ENCODE measurements at places on chromosomes 16 and 17. TPM values are rescaled to one million over a fixed set of nuclear protein-coding genes. Genes with fewer than 3 reads are reported as not detected.

MSI2 gene
- total RNA-seq = 21.3 TPM

ULK2 gene
- 14.7 TPM for total RNA-seq

GPRC5B gene
- under 0.01 TPM for total RNA-seq

TMC8 gene
- not detected for total RNA-seq

SLC2A4 gene
- under 0.01 TPM for total RNA-seq

DPEP3 gene
- not detected for total RNA-seq

ZNF75A gene
- total RNA-seq = 22.9 TPM

WDR59 gene
- total RNA-seq = 7.6 TPM

XAF1 gene
- total RNA-seq = under 0.01 TPM

CLEC16A gene
- total RNA-seq = 13.8 TPM

C16orf46 gene
- total RNA-seq = 0.26 TPM

LRRC37A gene
- total RNA-seq = 1.9 TPM

UBALD2 gene
- total RNA-seq = 3.4 TPM

DNA sequence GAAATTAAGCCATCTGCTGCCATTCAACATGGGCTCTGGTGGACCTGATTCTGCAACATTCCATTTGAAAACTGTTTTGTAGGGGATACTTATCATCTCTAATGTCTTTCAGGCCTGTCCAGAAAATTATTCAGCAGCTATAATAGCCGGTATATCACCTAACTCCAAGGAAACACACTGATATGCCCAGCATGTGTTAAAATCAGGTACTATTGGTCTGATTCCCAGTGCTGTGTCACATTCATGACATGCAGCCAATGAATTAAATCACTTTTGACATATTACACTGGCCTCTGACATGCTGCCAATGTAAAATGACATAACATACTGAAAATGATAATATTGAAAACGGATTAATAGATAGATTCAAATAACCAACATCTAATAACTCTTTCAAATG is 60.5 kb upstream of the IRX5 start:
- DNase-seq = no peak

GRCh38 chr16:66266436-66267291 is 99.8 kb upstream of the CDH5 start:
- no peak for DNase-seq

DNA sequence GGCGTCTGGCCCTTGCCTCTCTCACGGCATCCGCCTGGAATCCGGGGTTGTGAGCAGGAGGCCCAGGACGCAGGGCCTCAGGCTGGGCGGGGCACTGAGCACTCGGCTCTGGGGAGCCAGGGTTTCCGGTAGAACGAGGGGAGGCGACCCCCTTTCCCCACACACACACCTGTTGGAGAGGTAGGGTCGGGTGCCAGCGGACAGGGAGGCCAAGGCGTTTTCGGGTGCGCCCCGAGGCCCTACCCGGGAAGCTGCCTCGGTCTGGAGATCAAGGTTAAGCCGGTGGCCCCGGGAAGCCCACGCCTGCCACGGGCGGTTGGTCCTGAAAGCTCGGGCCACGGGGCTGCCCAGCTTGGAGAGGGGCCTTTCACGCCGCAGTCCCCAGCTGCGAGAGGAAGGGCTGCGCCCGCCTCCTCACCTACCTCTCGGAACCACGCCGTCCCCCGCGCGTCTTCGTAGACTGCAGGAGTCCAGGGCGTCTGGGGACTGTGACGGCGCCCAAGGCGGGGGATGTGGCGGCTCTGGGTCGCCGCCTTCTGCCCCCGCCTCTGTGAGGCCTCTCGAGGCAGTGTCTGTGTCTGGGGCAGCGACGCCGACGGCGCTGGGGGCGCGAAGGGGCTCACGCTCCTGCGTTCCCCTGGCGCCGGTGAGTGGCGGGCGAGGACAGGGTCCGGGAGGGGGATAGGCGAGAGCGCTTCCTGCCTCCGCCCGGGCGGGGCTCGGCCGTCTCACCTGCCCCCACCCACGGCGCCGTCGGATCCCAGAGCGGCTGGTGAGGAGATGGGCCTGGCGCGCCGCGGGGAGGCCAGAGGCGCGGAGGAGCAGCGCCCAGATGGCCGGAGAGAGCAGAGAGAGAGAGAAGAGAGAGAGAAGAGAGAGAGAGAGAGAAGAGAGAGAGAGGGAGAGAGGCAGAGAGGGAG is 20.3 kb upstream of the HOXB9 start:
- no peak for DNase-seq

DNA sequence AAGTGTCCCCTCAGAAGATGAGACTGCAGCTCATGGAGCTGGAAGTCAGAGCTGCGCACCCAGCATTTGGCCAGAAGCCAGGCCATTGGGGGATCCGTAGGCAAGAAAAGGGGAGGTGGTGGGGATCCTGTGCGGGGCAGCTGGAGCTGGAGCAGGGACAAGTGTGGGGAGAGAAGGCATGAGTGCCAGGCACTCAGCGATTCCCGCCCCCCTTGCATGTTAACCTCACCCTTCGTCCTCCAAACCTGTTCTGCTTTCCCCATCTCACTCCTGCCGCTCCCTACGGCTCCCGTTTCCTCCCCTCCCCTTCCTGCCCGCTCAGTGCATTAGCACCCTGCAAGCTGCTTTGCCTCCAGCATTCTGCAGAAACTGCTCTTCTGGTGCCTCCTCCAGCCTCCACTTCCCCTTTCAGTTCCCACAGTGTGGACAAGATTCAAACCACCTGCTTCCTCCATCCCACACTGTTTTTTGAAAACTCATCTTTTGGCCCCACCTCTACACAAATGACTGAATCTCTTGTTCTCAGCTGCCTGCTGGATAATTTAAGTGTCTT is 5.6 kb downstream of the ALOX15 start:
- DNase-seq = no peak

- peak; percentile 90 for DNase-seq
Observed at GRCh38 chr16:46688101-46688653, 801 bp downstream of the VPS35 start.

- no peak for DNase-seq
Observed at GRCh38 chr17:59696682-59697277, 10.4 kb downstream of the PTRH2 start.

DNA sequence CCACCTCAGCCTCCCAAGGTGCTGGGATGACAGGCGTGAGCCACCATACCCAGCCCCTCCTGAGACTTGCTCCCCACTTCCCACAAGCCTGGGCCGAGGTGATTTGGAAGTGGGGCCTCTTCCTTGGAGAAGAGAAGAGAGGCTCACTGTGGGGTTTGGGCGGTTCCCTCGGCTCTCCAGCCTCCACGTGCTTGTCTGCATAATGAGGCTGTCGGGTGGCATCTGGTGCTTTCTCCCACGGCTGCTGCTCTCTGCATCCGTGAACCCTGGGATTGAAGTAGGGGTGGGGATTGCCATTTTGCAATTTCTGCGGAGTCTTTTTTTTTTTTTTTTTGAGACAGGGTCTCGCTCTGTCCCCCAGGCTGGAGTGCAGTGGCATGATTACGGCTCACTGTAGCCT is 101.4 kb downstream of the RAP1GAP2 start:
- DNase-seq = no peak

DNA sequence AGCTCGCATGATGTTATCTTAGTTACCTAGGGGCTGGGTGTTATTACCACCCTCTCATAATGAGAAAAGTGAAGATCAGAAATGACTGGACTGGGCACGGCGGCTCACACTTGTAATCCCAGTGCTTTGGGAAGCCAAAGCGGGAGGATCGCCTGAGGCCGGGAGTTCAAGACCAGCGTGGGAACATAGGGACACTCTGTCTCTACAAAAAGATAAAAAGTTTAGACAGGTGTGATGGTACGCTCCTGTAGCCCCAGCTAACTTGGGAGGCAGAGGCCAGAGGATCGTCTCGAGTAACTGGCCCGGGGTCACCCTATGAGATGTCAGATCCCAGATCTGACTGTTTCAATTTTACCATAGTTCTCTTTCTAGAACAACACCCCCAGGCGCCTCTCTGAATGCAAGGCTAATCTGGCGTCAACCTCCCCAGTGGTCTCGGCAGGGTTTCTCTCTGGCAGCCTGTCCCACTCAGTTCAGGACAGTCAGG is 1.9 kb upstream of the CCDC102A start:
- DNase-seq = no peak

- DNase-seq = no peak
Observed at GRCh38 chr16:46649588-46650253, 28.5 kb upstream of the SHCBP1 start.

DNA sequence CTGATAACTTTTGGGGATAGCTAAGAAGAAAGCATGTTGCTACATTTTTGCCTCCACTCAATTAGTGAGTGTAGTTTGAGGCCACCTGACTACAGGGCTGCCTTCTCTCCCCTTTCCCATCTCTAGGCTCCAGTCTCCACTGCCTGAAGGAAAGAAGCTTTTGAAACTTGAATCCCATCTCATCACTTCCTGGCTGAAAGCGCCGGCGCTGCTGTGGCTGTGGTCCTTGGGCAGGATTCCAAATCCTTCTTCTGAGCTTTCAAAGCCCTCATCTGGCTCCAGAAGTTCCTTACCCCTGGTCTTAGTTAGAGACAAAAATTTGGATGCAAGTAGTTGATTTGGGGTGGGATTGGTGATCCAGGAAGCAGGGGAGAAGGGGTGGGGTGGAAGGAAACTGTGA is 119.4 kb downstream of the FOXL1 start:
- no peak for DNase-seq

- DNase-seq = peak; percentile 87
Observed at GRCh38 chr17:75940727-75941441, at the start of gene FBF1. FBF1 (minus strand) TSS chr17:75941042; CDS start chr17:75938149, 2,893 bp downstream.

- DNase-seq = no peak
Observed at GRCh38 chr17:39231591-39232551, 6.1 kb upstream of the STAC2 start.

DNA sequence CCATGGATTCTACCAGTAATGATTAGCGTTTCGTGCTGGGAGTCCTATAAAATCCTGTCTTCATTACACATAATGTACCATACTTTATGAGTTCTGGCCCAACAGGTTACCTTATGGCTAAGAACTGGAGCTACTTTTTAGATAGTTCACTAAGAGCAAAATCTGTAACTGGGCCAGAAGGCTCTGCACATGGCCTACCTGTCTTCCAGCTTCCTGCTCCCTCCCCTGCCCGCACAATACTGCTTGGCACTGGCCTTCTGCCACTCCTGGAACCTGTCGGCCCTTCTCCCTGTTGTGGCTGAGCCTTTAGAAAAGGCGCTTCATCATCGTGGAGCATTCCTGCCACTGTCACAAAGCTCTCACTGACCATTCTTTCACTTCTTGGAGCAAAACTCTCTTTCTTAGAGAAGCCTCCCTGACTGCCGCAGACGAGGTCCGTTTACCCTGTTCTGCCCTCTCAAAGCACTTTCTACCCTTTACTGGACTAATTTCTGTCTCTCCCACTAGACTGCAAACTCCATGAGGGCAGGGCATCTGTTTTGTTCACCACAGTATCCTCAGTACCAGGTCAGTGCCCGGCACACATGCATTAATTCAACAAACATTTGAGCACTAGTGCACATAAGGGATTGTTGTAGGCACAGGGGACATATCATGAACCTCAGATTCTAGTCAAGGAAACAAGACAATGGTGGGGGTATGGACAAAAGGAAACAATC is 116.5 kb downstream of the PARN start:
- no peak for DNase-seq

DNA sequence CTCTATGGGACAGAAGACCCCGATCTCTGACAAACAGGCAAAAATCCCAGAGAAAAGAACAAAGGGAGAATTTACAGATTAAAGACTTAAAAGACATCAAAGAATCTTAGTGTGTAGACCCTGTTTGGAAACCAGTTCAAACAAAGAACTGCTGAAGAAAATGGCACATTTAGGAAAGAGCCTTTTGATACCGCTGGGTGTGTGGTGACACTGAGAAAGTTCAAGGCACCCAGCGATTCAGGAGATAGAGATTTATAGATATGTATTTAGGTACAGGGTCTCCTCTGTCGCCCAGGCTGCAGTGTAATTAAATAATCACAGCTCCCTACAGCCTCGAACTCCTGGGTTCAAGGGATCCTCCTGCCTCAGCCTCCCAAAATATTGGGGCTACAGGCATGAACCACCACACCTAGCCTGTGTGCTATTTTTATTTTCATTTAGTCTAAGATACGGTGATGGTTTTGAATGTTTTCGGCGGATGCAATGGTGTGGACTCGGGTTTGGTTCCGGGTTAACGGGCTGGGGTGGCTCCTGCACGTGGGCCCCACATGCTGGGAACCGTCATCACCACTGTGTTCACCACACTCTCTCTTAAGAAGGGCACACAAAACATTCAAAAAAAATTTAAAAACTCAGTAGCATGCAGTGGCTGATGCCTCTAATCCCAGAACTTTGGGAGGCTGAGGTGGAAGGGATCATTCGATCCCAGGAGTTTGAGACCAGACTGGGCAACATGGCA is 114.0 kb downstream of the ZNF778 start:
- no peak for DNase-seq

GRCh38 chr17:55496094-55496881 is 15.0 kb downstream of the SMIM36 start:
- DNase-seq = peak; percentile 81

DNA sequence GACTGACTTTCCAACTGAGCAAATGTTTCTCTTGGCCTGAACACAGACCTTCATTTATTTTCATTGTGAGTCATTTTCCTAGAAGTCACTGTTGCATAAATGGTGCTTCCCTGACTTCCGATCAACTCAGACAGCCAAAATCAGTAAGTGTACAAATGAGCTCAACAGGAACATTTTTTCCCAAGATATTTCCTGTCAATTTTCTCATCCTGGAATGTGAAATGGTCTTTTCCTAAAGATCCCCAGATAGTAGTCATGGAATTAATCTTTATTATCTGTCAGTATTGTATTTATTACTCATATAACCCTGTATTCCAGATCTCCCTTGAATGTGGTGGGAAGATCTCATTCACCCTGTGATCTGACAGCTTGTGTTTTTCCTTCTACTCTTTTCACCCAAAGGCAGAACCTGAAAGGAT is 360.3 kb upstream of the KIF2B start:
- DNase-seq = peak; percentile 15

DNA sequence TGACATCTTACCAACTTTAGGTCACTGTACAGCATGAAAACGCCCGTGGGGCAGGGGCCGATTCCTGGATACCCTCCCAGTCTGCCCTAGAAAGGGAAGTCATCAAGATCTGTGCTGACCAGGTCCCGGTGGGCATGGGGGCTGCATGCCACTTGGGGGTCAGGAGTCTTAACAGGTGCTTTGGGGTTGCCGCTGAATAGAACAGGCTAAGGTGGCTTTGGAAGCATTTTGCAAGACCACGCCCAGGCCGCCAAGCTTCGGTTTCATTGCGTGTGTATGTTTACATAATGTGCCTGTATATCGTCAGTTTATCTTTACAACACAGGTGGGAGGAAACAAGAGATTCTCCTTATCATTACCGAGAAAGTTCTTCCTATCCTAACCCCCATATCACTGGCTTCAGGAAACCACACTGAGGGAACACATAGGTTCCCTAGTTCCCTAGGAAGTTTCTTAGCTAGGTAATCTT is 13.3 kb upstream of the USP36 start:
- no peak for DNase-seq

DNA sequence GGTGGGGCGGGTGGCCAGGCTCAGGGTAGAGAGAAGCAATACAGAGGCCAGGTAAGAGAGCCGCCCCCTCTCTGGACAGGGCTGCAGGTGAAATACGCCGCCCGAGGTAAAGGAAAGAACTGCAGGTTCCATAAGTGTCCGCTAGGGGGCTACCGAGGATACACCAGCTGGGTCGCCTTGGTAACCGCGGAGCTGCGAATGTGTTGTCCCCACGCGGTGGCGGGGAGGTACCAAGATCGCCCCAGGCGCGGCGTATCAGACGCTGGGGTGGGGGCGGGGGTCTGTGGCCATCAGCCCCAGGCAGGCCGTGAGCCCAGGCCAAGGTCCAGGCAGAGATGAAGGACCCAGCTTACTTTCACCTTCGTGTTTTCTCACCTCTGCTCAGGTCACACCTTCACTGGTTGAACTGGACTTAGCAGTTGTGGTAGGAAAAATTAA is 18.4 kb upstream of the ZFP90 start:
- DNase-seq = peak; percentile 67

GRCh38 chr17:37725601-37726146 is 19.2 kb downstream of the HNF1B start:
- no peak for DNase-seq

GRCh38 chr16:35196313-35196712 is 1736.9 kb downstream of the TP53TG3F start:
- DNase-seq = no peak
